HCEC 1CT (cell line): ENCODE measurements at places on chromosomes 3 and 15.

DNA sequence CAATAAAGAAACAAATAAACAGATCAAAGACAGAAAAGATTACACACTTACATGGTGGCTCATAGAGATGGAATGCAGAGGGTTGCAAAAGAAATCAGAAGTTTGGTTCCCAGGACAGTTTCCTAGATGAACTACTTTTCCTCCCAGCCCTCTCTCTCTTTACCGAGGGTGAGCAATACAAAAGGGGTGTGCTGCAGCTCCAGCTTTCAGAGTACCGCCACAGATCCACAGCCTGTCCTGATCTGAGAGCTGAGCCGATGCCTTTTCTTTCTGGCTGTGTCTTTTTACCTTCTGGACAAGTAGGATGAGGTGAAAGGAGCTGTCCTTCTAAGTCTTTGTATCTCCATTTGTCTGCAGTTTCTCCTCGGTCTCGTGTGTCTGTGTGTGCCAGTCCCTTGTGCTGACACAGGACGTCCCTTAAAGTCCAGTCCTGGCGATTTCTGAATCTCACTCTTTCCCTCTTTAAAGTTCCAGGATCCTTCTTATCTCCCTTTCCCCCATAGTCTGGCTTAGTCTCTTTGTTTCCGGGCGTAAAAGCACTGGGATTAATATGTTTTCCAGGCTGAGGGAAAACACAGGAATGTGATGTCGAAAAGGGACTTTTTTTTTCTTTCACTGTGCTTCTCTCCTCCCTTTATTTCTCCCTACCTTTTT lies 540 bp downstream of the CCDC80 start:
- peak; percentile 93 for DNase-seq

DNA sequence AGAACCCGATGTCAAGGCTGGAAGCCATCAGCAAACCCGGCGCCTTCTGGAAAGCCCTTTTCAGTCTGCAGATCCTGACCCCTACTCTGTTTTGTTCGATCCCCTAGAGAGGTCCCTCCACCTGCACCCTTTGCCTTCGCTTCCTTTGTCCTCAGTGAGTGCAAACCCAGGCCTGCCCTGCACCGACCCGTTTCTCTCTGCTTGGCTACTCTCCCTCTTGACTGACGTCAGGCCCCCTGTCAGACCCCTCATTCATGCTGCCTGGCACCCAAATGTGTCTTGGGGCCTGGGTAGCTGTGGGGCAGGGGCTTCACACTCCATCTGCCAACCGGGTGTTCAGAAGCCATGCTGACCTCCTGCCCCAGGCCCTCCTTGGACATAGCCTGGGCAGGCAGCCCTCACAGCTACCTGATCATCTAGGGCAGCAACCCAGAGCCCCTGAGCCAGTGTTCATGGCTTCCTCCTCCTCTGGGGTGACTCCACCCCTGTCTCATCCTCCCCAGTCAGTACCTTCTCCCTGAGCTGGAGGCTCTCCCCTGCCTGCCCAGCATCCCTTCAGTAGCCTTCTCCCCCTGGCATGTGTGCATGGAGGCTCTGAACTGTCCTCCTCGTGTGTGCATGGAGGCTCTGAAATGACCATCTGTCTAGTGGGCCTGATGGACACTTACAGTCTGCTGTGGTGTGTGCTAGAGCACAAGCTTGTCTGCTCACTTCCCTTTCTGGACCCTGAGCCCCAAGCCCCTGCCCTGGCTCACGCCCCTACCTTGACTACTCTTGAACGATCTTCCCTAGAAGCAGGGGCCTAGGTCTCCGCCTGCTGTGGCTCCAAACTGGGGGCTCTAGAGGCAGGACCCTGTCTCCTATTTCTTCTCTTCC lies 69.4 kb downstream of the EXOG start:
- DNase-seq = no peak

DNA sequence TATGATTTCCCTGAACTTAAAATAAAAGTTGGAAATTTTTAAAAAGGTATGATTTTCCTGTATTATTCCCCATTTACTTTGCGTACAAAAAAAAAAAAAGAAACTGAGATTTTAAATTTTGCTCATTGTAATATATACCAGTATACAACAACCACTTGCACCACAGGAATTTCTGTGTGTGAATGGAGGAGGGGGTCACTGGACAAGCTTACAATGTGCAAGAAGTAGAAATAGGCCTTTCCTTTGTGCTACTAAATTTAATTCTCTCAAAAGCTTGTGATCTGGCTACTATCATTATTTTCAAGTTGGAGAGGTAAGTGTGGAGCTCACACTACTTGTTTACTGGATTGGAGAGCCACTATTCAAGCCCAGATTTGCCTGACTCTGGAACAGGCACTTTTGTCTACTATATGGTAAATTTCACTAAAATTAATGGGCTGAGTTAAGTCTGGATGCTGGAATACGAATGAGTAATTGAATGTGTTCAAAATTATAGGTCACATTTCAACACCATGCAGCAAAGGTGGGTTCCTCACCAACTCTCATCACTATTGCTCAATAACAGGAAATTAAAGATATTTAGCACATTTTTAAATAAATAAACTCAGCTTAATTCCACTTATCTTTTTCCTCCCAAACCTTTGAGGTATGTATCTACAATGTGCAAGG lies 148.0 kb upstream of the MBNL1 start:
- no peak for DNase-seq

GRCh38 chr3:123751433-123751832 lies 132.7 kb downstream of the MYLK start:
- DNase-seq = peak; percentile 48
